Activated effector memory CD4-positive, alpha-beta T cell treated with Interleukin-2 at 50 U/mL for 16 hours (primary cell): ENCODE measurements at places on chromosomes 13 and 19.
A peak's percentile ranks its signal among the peaks of the same experiment; 100 is the strongest.

DNA sequence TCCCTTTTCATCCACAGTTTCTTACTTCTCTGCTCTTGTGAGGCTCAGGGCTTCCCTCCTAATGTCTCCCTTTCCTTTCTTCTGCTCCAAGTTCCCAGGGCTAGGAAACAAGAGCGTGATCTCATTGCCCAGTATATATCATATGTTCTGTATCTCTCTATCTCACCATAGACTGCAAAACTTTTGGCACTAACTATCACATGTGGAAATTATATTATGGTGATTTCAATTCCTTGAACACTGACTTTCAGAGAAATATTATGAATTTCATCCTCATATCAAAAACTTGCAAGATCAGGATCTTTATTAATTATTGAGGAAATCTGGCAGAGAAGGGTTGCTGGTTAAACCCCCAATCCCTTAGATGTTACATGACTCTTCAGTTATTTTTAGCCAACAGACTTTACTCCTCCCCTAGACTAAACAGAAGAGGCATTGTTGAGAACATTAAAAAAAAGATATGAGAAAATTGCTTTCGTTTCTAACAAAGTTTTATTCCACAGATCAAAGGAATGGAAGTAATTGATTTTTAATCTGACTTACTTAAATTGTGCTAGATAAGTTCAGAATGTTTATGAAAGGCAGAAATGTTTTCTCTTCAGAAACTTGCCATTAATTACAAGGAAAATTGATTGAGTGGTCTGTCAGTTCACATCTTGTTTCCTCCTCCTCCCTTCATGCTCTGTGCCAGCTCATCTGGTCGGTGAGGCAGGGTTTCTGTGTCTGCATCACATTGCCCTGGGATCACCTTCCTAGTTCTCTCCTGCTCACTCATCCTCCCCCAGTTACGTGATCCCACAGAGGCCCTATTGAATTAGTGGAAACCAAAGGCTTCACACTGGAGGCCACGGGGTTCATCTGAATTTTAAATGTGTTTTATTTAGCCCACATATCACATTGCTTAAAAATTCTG, 378.5 kb downstream of the LMO7 start:
- no peak for DNase-seq

GRCh38 chr19:51807111-51807701, 12.2 kb downstream of the FPR3 start:
- no peak for DNase-seq

- DNase-seq, result no peak
These were observed 1.5 kb downstream of the DZIP1 start for GRCh38 chr13:95642999-95643398.

GRCh38 chr19:14048443-14049153, 13.3 kb downstream of the PALM3 start:
- DNase-seq, result peak; percentile 49

DNA sequence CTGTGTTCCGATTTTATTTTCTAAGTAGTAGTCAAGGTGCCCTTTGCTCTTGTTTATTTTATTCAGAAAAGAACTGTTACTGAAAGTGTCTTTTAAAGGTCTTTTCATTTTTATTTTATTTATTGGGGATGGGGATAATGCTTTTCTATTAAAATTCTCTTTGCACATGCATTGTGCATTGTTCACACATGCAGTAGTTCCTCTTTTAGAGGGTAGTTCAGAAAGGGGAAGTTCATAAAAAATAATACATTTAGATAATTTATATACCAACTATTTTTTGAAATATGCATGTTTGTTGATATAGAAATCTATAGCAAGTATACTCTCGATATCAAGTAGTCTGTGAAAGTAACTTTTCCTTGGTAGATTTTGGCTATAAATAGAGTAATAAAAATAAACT, 3.5 kb downstream of the GPC5 start:
- DNase-seq, result no peak

- no peak for DNase-seq
These were observed 20.5 kb upstream of the SLC7A10 start for GRCh38 chr19:33245948-33246708.

GRCh38 chr19:5032101-5032967, 63.4 kb downstream of the KDM4B start:
- DNase-seq, result no peak

DNA sequence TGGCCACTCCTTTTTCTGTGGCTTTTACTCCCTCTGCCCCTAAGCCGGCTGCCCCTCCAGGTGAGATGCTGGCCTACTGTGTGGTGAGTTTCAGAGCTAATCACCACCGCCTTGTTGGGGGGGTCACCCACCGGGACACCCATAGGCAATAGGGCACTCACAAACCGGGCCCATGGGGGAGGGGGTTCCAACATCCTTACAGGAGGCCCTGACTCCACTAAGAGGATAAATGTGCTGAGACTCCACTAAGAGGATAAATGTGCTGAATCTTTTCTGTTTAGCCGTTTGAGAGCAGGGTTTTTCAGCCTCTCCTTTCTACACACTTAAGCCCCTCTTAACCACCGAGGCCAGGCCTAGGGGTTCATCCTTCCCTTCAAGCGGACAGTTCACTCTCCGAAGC, 73.7 kb downstream of the SLC15A1 start:
- DNase-seq, result no peak

- no peak for DNase-seq
These were observed 1.9 kb upstream of the C1QTNF9 start for GRCh38 chr13:24307211-24308067.
